ENCODE measurements at places on chromosomes 1 and 21.

GRCh38 chr1:61079898-61080336, 2.4 kb upstream of the NFIA start:
- peak; percentile 69 for DNase-seq

DNA sequence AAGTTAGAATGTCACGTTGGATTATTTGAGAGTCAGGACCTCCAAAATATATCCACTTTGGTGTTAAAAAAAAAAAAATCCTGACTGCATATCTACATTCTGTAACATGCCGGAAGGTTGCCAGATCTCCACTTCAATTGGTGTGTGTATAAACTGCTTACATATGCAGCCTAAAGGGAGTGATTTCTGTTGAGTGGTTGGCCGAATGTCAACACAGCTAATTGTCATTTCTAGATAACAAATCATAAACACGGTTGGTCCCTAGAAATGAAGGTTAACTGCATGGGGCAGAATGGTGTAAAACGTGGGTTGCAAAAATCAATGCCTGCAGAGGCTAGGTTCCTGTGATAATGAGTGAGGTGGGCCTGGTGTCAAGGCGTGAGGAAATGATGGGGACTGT, 15.0 kb upstream of the ROR1 start:
- no peak for DNase-seq

- no peak for DNase-seq
Measured at GRCh38 chr21:37915497-37915911, 753 bp downstream of the KCNJ6 start.

GRCh38 chr1:200290010-200290685, 119.7 kb downstream of the ZNF281 start:
- no peak for DNase-seq

DNA sequence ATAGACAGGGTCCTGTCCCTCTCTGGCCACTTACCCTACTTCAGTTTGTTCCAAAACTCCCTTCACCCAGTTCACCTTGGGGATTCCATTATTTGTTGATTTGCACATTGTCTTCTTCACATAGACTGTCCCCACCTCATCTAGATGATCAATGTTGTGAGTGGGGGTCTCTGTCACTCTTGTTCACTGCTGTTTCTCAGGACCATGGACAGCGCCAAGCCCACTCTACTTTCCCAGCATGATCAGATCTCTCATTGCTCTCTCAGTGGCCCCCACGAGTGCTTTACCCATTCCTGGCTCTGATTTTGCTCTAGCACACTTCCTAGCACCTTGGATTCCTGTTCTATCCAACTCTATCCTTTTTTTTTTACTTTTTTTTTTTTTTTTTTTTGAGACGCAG, 45.4 kb upstream of the IGSF21 start:
- no peak for DNase-seq

DNA sequence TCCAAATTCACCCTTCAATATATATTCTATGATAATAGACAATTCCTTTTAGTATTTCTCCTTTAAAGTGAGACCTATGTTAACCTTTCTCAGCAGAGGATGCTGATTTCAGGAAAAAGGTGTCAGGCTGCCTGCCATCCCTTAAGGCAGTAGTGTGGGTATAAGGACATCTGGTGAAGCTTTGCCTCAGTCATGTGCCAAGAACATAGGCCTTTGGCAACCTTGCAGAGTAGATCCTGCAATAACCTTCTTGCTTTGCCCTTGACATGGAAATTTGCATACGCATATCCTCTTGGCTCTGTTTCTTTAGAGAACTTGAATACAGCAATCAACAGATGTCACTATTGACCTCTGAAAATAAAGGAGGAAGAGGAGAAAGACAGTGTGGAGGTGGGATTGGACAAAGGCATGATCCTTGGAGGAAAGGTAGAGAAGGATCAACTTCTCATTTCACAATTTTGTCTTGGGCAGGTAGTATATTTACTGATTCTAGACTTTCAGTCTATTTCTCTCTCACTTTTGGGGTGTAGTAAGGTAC, 21.1 kb upstream of the ZRANB2 start:
- DNase-seq: no peak

GRCh38 chr1:18319099-18319498, 161.6 kb upstream of the KLHDC7A start:
- DNase-seq: peak; percentile 48
